ENCODE measurements at places on chromosomes 2 and 18.

GRCh38 chr18:29644276-29644675 is 1398.3 kb downstream of the DSC3 start:
- peak; percentile 10 for DNase-seq

DNA sequence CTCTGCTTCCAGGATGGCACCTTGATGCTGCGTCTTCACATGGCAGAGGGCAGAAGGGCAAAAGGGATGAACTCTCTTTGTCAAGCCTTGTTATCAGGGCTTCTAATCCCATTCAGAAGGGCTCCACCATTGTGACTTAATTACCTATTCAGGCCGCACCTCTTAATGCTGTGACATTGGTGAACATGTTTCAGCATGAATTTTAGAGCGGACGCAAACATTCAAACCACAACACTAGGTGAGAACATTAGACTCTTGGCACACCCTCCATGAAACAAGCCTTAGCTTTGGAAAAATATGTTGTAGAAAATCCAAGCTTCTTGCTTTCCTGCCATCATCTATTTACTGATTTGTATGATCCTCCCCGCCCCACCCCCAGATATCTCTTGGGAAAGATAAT is 17.9 kb downstream of the DAW1 start:
- DNase-seq: no peak

DNA sequence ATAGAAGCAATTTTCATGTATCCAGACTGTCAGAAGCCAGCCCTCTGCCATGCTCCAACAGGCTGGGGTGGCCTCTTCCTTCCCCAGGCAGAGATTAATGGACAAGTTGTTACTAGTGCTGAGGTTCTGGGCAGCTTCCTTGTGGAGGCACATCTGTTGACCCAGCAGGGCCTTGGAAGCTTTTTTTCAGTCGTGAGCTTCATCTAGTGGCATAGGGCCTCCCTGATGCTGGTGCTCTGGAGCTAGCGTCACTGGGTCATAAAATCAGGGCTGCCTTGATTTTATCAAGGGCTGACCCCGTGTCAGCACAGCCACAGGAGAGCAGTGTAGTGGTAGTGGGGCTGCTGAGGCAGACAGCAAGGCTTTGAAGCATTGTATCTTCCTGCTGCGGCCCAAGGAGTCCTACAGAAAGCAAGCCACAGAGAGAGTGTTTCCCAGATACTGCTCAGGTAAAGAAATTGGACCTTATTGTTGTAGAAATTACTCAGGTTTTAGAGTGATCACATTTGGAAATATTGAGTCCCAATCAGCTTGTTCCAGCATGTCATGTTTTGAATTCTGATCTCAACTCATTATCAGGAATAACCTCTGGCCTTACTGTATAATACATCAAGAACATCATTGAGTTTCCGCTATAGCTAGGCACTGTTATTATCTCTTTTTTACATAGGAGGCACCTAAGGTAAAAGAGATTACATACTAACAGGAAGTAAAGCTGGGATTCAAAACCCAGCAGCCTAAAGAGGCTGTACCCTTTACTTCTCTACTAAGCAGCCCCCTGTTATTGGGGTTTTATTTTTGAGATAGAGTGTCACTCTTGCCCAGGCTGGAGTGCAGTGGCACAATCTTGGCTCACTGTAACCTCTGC is 92.3 kb upstream of the ALPP start:
- no peak for DNase-seq

DNA sequence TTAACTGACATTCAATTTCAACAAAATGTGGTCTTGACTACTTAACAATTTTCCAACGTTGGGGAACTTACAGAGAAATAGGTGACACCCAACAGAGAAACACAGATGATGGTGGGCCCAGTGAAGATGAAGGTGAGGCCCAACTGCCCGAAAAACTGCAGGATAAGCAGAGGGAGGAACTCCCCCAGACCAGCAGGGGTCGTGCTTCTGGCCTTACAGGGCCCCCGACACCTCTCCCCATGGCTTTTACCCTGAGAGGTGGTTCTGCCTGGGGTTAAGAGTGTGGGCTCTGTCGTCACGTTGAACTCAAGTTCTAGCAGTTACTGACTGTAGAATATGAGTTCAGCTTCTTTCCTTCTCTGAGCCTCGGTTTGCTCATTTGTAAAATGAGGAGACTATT is 119.5 kb upstream of the SMIM21 start:
- DNase-seq: no peak

- peak; percentile 66 for DNase-seq
Observed at GRCh38 chr2:130336877-130337734, 5.6 kb upstream of the IMP4 start.

DNA sequence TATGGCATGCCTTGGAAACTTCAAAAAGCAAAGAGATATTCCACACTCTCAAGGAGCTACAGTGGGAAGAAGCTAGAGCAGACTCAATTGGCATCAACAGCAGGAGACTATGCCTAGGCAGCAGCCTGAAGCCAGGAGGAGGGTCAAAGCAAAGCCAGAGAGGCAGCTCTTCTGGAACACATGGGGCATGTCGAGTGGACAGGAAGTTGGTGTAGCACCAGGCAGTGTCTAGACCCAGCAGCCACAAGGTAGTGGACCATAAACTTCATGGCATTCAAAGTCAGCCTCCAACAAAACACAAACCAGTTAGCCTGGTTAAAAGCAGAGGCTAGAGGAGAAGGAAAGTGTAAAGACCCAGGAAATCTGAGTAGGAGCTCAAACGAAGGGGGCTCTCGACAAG is 311.2 kb upstream of the PKDCC start:
- no peak for DNase-seq

- no peak for DNase-seq
Observed at GRCh38 chr2:204470178-204470620, 75.1 kb upstream of the PARD3B start.

DNA sequence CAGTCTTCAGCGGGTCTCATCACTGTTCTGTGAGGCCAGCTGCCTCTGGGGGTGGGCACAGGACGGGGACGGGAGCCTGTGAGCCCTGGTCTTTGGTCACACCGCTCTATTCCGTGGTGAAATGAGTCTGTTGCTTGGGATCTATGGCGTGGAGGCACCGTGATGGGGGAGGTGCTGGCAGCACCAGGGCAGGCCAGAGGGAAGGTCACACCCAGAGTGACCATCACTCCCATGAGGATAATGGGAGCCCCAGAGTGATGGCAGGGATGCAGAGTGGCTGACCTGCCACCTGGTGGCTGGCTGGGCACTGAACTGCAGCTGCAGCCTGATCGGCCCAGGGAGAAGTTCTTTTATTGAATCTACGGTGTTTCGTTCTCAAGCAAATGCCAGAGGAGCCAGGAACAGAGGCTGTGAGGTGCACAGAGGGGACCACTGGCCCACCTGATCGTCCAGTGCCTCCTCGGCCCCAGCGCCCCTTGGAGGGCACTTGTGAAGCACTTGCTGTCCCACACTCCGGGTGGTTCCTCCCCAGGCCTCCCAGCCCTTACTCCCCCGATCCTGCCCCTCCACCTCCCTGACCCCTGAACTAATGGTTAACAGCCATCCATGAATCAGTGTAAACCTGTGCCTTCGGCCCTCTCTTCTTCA is 17.9 kb downstream of the KCNIP3 start:
- DNase-seq: no peak

DNA sequence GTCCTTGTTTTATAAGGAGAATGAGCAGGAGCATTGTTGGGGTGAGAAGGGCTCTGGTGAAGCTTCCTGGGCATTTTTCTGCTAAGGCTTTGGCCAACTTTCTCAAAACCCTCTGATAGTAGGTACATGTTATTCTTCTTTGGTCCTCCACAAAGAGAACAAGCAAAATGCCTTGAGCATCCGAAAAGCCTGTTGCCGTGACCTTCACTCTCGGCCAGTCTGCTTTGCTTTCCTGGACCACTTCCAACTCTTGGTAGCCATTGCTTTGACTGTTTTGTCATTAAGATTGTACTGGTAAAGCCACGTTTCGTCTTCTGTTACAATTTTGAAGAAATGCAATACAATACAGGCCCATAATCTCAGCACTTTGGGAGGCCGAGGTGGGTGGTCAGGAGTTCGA is 27.4 kb upstream of the ALLC start:
- DNase-seq: no peak

DNA sequence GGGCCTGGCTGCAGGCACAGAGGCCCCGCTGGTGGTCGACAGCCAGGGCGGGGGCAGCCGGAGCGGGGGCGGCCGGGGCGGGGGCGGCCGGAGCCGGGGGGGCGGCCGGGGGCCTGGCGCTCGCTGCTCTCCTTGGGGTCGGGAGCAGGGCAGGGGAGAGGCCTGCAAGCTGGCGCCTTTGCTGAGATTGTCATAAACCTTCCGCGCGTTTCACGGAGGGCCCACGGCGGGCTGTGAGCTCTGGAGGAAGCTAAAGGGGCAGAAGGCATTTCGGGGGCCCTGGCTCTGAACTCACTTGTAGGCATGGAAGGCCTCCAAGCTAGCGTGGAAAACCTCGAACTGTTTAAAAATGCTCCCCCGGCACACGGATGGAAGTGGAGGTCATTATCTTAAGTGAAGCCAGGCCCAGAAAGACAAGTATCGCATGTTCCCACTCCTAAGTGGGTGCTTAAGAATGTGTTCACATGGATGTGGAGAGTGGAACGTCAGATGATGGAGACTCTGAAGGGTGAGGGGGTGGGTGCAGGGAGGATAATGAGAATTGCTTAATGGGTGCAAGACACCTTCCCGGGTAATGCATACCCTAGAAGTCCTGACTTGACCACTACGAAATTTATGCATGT is 629 bp downstream of the PRELID3A start:
- peak; percentile 51 for DNase-seq

GRCh38 chr2:111143843-111144198 is 23.1 kb downstream of the BCL2L11 start:
- DNase-seq: no peak

GRCh38 chr2:170694316-170694715 is 20.8 kb upstream of the SP5 start:
- DNase-seq: no peak

DNA sequence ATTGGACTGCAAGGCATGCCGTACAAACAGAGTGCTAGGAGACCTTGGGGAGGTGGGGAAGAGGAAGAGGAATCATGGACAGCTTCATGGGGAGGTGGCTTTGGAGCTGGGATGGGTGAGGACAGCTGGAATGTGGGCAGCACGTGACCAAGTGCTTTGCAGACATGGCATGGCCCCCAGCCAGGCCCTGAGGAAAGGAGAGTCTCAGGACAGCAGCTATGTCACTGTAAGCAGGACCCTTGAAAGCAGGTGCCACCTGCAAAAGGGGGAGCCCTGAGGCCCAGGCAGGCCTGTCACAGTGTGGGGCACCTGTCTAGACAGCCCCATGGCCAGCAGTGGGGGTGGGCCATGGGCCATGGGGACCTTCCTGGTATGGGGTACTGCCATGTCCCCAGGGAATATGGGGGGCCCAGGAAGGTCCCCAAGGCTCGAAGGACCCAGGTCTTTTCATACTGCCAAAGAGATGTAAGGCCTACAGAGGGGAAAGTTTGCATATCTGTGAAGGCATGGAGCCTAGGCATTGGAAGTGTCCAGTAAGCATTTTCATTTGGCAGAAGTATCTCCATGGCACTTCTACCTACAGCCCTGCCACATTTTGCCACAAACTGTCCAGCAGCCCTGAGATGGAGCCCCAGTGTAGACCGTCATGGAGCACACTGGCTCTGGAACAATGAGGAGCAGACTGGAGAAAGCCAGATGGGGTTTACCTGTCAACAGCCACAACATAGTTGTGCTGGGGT is 9.9 kb downstream of the PAX8 start:
- no peak for DNase-seq

- peak; percentile 86 for DNase-seq
Observed at GRCh38 chr2:100976645-100977391, 25.3 kb upstream of the RPL31 start.

- no peak for DNase-seq
Observed at GRCh38 chr2:75728614-75729419, 18.1 kb upstream of the GCFC2 start.

- DNase-seq: no peak
Observed at GRCh38 chr2:123468071-123468470, 557.0 kb upstream of the CNTNAP5 start.

DNA sequence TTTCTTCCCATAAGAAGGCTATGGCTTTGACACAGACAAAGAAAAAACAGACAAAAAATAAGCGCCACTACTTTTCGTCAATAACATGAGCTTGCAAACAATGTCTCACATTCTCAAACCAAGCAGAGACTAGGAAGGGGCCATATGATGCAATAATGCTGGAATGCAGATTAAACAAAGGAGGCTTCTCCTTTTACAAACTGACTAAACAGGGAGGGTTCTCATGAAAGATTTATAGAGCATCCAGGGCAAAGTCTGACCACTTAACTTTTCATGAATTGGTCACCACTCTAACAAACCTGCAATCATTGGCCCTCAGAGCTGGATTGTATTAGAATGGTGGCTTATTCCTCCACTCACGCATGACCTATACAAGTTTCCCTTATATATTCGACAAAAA is 663.3 kb upstream of the CHAC2 start:
- DNase-seq: peak; percentile 75
